Sigmoid colon (tissue), 7 donors: ENCODE measurements at places on chromosomes 2 and 18. TPM values are rescaled to one million over a fixed set of nuclear protein-coding genes. Genes with fewer than 3 reads are reported as not detected.

TYW5 gene
- total RNA-seq, result 8.0 TPM

FBXO36 gene
- total RNA-seq, result 3.3 TPM

CREG2 gene
- not detected for total RNA-seq

- DNase-seq, result no peak
These were observed 54.7 kb downstream of the ATL2 start for GRCh38 chr2:38322224-38322914.

- no peak for DNase-seq
These were observed 766 bp downstream of the CCDC85A start for GRCh38 chr2:56184500-56185011.

KIF1A gene
- 8.6 TPM for total RNA-seq

- DNase-seq, result no peak
These were observed 22.1 kb downstream of the IL1F10 start for GRCh38 chr2:113089916-113090315.

- DNase-seq, result no peak
These were observed 205.1 kb upstream of the SRD5A2 start for GRCh38 chr2:31785876-31786275.

DNA sequence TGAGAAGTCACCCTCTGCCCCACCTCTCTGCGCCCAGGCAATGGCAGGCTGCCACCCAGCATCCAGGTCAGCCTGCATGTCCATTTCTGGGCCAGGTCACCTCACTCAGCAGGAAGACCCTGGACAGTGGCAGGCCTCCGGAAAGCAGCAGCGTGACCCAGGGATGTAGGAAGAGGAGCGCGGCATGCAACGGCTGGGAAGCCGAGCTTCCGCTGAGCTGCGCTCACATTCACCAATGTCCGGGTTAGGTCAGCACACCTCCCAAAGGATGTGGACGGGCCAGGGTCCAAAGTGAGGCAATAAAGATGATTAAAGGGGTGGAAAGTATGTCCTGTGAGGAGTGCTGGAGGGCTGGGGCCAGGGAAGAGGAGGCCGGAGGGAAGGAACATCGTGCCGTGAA, 174.5 kb downstream of the CTIF start:
- DNase-seq, result peak; percentile 77

CCDC121 gene
- total RNA-seq, result 3.8 TPM

DNA sequence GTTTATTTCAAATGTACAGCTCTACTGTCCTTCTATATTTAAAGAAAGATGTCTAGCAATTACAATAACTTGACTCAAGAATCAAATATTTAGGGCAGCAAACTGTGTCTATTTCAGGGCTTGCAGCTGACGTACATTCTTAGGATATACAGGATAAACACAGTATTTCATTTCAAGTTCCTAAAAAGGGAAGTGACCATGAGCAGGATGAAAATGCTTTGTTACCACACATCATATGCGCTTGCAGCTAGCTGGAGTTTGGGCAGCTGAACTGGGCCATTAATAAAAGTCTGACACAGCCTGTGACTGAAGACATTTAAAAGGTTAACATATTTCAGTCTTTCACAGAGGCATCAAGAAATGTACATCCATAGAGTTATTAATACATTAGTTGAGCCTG, 264.6 kb upstream of the TRIB2 start:
- DNase-seq, result no peak

DNA sequence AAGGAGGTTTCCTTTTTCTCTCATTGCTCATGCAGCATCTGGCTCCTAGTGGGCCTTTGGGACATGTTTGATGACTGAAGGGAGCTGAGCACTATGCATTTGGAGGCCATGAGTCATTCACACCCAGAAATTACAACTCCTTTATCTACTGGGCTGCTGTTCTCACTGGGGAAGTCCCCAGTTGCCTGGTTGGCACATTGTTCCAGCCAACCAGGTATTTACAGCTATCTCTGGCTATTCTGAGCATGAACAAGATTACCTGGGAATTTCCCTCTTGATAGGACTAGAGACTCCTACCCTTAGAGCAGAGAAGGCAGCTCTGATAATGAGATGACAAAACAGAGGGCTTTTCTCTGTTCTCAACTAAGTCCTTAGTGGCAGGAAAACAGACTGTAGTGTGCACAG, 206.5 kb downstream of the SETBP1 start:
- DNase-seq, result no peak

GRCh38 chr2:158600155-158600802, 143.5 kb downstream of the PKP4 start:
- DNase-seq, result no peak

DNA sequence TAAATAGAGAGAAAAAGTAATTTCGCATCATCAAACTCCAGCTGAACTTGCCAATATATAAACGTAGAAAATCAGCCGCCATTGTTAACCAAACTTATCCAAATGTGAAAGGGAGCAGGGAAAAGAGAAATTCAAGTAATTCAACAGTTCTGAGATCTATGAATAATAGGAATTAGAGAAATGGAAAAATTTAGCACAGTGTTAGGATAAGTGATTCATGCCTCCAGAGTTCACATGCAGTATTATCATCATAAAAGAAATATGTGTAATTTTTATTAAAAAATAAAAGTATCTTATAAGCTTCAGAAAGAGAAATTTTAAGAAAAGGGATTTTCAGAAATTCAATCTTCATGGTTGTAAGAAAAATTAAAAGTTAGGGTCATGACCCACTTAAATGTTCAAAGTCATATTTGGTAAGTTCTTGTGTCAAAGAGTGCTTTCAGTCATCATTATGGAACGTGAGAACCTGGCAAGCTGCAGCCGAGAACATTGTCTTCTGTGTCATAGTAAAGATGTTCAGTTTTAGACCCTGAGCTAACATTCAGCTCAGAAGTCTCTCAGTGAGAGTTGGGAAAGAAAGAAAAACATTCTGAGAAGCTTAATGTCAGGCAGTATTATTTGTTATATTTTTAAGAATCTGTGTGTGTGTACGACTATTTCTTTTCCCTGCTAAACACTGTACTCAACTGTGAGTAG, 414.3 kb upstream of the RGPD4 start:
- DNase-seq, result no peak

DNA sequence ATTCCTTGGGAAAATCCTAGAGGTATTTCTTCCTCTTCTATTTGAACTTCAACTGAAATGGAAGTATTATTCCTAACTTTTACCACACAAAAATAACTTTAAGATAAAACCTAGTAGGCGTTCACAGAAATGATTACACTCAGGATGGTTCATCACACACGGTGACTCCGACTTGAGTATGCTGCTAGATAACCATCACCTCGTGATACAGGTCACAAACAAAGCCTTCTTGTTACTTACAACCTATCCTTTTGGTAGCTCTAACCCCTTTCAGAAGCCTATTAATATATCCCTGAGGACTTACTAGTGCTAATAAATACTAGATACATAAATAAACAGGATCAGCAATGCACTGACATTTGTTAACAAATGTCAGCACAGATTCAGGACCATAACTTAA, 101.0 kb upstream of the DNER start:
- DNase-seq, result no peak

ADAM23 gene
- 0.99 TPM for total RNA-seq

RAD51AP2 gene
- not detected for total RNA-seq

GRCh38 chr2:14756122-14756541, 123.6 kb downstream of the LRATD1 start:
- no peak for DNase-seq

DNA sequence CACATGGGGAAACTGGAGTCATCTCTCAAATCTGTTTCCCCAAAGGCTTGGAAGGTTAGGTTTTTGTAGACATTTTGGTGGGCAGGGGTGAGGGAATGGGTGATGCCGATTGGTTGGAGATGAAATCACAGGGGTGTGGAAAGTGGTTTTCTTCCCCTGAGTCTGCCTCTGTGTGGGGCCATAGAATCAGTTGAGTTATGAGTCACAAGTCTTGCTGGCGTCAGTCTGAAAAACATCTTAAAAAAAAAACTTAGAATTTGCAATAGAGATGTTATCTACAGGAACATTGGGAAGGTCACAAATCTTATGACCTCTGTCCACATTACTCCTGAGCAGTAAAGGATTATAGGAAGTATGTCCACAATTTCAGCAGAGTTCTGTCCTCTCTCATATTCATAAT, 314.6 kb downstream of the CNTNAP5 start:
- DNase-seq, result no peak

DNA sequence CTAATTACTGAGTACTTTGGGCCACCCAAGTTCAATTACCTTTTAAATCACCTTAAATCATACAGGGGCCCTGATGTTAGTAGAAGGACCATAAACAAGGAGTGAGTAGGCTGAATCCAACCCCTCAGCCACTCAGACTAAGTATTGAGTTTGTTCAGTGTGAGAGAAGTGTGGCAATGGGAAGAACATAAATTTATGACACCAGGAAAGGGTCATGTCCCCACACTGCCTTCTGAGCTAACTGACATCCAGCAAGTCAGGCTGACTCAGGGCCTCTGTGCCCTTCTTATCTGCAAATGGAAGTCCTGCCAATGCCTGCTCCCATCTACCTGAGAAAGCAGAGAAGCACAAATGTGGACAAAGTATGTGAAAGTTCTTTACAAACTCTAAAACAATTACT, 12.9 kb downstream of the PLEKHM3 start:
- DNase-seq, result no peak

- no peak for DNase-seq
These were observed 165.4 kb upstream of the SPOPL start for GRCh38 chr2:138336146-138336545.

COL3A1 gene
- total RNA-seq, result 183 TPM

DNA sequence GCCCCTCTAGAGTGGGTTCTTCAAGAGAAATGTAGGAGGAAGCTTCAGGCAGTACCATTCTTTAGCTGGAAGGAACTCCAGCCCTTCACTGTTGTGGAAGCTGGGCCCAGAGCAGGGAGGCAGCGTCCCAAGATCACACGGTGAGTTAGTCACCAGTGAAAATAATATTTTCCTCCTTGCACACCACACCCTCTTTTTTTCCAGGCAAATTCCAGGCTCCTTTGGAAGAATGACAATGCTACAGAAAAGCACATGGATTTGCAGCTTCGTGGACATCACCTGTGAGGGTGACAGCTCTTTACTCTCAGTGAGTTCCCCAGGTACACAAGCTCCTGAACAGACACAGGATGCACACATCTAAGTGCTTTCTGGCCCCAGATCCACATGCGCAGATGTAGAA, 157.1 kb downstream of the COL6A3 start:
- DNase-seq, result peak; percentile 88

DNA sequence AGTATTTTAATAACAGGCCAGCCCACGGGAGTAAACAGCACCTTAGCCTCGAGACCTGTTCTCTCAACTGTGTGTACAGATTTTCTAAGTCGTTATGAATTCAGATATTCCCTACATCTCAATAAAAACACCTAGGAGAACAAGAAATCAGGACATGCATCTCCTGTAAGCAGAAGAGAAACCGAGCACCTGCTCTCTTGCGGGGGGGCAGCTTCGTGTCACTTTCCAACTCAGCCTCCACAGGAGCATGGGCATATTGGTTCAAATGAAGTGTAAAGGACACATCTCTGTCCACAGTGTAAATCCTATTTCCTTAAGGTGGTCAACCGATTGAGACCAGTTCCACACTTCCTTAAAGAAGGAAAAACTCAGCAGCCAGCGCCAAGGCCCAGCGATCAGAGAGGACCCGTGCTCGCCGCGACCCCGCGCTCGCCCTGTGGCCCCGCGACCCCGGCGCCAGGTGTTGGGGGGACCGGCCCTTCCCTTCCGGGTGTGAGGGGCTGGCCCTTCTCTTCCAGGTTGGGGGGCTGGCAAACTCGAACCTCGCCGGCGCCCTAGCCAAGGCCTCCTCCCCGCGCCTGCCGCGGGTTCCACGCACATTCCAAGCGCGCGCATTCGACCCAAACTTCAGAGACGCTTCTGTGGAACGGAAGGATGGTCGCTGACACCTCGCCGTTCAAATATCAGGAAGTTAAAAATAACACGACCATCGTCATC, 652 bp downstream of the SH3YL1 start:
- DNase-seq, result no peak
